Keratinocyte (primary cell): ENCODE measurements at places on chromosomes 13 and 19. TPM values are rescaled to one million over a fixed set of nuclear protein-coding genes. Genes with fewer than 3 reads are reported as not detected.
A peak's percentile ranks its signal among the peaks of the same experiment; 100 is the strongest.

DNA sequence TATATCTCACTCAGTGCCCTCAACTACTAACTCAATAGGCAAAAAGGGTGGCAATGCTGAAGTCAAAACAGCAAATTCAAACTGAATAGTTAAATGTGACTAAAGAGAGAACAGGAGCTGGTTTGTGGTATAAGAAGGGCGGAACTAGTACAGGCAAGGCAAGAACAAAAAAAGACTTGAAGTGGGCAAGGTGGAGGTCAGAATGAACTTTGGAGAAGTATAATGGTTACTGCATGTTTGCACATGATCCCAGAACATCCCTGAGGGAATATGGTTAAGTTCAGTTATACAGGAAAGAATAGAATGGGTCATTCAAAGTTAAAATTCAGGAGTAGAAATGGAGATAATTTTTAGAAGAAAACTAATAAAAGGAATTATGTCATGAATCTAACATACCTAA is 85.5 kb downstream of the DIAPH3 start:
- DNase-seq = peak; percentile 4

DNA sequence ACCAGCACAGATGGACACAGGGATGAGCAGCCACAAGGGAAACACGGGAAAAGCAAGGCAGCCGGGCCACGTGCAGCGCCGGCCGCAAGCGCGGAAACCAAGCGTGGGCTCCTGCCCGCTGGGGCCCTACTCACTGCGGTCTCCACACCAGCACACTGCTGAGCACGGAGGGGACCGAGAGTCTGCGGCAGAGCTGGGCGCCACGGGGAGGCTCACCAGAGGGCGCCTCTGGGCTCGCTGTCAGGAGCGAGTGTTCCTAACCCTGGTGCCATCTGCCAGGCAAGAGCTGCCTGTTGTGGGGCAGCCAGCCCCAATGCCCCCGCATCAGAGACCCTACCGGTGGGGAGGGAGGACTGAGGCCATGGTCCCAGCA is 26.5 kb downstream of the MPND start:
- no peak for DNase-seq

- no peak for DNase-seq
Measured at GRCh38 chr19:45442778-45443461, 19.2 kb upstream of the ERCC1 start.

DNA sequence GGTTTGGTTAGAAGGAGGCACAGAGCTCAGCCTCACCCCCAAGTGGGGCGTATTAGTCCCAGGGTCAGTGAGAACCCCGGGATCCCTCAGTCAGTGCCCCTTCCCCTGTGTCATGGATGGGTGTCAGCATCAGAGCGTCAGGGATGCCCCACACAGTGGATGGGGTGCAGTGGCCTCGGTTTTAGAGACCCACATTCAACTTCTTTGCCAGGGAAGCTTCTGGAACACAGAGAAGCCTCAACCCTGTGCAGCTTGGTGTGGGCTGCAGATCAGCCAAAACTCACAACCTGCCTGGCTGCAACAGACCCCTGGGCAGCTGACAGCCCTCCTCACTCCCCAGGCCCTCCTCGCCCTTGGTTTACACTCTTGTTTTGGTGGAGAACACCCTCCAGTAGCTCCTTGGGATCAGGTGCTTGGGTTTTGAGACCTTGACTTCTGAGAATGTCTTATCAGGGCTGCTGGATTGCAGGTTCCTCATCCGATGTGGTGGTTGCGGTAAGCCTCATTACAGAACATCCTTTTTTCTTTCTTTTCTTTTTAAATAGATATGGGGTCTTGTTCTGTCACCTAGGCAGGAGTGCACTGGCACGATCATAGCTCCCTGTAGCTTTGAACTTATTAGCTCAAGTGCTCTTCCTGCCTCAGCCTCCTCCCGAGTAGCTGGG is 11.0 kb downstream of the ZNF333 start:
- no peak for DNase-seq

- no peak for DNase-seq
Measured at GRCh38 chr13:25683056-25683455, 311.3 kb downstream of the ATP8A2 start.

- no peak for DNase-seq
Measured at GRCh38 chr19:1468821-1469254, 10.2 kb downstream of the C19orf25 start.

- DNase-seq = no peak
Measured at GRCh38 chr19:53131727-53132126, 983 bp downstream of the ZNF415 start.

ELSPBP1 gene
- not detected in 3 replicates for polyA plus RNA-seq

NLRP13 gene
- polyA plus RNA-seq = not detected in 3 replicates
